NCI-H1436 (cell line): ENCODE measurements at places on chromosomes 3 and 15.

DNA sequence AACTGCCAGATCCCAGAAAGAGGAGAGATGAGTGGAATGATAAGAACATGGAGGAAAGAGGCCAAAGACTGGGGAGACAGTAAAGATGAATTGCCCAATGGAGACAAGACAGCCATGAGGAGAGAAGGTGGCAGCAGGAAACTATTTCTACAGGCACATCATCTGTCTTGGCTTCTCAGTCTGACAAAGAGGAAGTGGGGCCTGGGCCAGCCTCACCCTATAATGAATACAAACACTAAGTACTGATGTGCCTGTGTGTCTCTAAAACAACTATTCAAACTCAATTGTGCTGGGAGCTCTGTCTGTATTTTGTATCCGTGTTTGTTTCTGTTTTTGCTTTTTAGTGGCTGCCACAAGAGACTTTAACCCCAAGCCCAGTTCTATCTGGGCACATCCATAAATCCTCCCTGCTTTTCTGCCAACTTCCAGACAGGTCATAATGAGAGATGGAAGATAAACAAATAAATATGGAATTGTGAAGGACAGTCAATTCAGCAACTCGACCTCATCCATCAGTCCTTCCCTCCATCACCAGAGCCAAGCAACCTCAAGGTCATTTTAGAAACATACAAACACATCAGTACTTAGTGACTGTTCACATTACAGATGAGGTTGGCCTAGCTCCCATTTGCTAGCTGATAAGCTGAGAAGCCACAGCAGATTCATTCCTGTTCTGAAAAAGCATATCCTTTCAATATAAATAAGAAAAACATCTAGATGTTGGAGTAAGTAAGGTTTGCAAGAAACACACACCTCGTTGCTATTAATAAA, 116.7 kb downstream of the CADPS start:
- no peak for DNase-seq

DNA sequence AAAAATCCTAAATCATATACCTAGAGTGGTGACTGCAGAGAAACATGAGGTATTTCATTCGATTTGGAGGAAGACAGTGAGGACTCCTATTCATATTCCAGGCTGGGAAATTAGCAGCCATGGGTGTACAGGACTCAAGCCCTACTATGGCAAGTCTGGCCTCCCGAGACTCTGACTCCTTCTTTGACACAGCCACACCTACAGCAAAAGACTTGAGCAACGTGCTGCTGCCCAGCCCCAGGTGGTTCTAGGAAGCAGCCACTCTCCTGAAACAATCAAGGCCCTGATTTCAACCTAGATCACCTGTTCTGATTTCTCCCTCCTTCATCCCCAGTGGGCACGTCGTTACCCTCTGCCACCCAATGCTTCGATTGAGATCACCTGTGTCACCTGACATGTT, 84.0 kb upstream of the ATP11B start:
- DNase-seq = no peak

- DNase-seq = no peak
Observed at GRCh38 chr15:51333571-51333970, 4.8 kb downstream of the CYP19A1 start.

GRCh38 chr3:194777729-194778128, 92.0 kb downstream of the FAM43A start:
- DNase-seq = no peak

GRCh38 chr3:12724794-12725193, 34.3 kb downstream of the TMEM40 start:
- DNase-seq = no peak
